HCT116 (cell line): ENCODE measurements at places on chromosomes 1 and 21.

DNA sequence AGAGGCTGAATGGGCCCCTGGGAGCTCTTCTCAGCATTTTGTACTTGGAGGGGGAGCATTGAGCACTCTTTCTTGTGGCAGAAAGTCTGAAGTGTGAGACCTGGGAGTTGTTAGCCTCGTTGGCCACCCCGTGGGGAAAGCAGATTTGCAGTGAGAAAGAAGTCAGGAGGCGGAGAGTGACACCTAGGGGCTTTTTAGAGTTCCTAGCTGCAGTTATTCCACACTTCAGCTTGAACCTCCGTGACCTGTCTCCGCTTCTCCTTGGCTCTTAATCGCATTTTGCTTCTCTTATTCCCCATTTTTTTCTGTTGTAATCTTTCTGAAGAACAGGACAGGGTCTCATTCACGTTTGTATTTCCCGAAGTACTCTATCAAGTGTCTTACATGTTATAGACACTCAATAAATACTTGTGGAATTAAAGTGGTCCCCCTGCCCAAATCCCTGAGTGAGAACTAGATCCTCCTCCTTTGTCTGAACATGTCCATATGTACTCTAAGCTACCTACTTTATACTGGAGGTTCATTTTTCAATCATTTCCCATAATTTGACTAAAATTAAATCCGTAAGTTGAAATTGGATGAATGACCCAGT is 14.5 kb upstream of the C1orf141 start:
- DNase-seq, result peak; percentile 74

GRCh38 chr1:9992910-9993309 is 4.1 kb upstream of the RBP7 start:
- no peak for DNase-seq

- no peak for DNase-seq
Observed at GRCh38 chr1:118290046-118290445, 105.0 kb upstream of the SPAG17 start.

DNA sequence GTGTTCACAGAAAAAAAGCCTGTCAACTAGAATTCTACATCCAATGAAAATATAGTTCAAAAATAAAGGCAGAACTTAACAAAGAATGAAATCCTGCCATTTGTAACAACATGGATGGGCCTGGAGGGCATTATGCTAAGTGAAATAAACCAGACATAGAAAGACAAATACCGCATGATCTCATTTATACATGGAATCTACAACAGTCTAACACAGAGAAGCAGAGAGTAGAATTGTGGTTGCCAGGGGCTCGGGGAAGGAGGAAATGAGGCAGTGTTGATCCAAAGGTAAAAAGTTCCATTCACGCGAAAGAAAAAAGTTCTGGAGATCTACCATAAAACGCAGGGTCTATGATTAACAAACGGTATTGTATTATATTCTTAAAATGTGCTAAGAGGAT is 282.6 kb downstream of the MRPL39 start:
- DNase-seq, result no peak

DNA sequence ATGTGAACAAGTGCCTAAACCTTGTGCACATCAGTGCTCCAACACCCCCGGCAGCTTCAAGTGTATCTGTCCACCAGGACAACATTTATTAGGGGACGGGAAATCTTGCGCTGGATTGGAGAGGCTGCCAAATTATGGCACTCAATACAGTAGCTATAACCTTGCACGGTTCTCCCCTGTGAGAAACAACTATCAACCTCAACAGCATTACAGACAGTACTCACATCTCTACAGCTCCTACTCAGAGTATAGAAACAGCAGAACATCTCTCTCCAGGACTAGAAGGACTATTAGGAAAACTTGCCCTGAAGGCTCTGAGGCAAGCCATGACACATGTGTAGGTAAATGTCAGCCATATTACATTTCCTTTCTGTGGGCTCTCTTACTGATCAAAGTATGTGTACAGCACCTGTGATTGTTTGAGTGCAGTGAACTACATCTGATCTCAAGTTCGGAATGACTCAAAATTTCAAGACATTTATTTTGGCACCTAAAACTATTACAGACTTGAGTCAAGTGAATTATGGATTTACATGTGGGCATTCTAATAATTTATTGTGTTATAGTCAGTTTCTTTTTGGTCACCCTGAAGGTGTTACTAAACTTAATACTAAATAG is 196.5 kb downstream of the TPR start:
- DNase-seq, result no peak
